GDM1 (cell line): ENCODE measurements at places on chromosomes 12 and 14.

DNA sequence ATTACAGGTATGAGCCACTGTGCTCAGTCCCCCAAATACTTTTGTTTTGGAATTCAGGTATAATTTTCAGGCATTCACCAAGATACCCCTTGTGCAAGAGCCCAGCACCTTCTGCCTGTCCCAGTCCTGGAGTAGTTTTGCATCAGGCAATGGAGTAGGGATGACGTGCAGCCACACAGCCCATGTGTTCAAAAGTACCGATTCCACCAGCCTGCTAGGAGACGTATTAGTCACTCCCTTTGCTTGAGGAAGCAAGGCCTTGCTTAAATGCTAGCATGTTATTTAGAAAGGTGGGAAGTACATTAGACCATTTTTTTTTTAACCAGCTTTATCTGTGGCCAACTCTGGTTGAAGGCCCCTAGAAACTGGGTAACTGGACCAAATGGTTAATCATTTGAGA is 15.0 kb upstream of the GALNT16 start:
- no peak for DNase-seq

GRCh38 chr12:105967038-105967776 is 171.5 kb downstream of the NUAK1 start:
- DNase-seq, result no peak

DNA sequence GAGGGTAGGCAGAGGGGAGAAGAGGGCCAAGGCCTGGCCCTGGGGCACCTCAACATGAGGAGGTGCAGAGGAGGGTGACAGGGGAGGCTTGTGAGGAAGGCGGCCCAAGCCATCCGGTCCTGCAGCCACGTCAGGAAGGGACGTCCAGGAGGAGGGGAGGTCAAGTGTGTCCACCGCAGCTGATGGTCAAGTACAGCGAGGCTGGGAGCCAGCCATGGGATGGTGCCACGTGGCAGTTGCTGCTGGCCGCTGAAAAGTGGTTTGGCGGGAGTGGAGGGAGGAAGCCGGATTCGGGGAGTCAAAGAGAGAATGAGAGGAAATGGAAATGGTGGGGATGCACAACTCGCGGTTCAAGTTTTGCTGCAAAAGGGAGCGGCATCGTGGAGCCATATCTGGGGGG is 41.2 kb downstream of the PRIMA1 start:
- no peak for DNase-seq

- no peak for DNase-seq
These were observed 47.7 kb downstream of the B4GALNT3 start for GRCh38 chr12:507391-507796.

GRCh38 chr12:12334367-12335040 is 15.5 kb downstream of the MANSC1 start:
- DNase-seq, result peak; percentile 27

DNA sequence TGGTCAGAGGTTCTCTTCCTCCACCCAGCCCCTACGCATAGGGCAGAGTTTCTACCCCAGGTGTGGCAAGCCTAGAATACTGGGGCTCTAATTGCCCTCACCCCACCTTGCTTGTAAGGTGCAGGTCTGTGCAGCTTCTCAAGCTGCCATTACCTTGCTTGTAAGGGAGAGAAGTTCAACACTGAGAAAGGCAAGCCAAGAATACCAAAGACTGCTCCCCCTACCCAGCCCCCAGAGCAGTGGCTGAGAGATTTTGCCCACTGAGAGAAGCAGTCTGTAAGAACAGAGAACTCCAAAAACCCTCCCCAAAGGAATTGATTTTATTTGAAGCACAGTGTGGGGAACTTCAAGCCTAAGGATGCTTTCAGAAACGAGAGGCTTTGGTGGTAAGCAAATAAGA is 63.1 kb downstream of the RASSF8 start:
- DNase-seq, result no peak
